HS-27A (cell line): ENCODE measurements at places on chromosomes 2 and 18.

- peak; percentile 64 for DNase-seq
Measured at GRCh38 chr2:47534179-47534919, 131.4 kb downstream of the MSH2 start.

GRCh38 chr2:109046925-109047508 is 58.0 kb upstream of the EDAR start:
- DNase-seq: no peak

DNA sequence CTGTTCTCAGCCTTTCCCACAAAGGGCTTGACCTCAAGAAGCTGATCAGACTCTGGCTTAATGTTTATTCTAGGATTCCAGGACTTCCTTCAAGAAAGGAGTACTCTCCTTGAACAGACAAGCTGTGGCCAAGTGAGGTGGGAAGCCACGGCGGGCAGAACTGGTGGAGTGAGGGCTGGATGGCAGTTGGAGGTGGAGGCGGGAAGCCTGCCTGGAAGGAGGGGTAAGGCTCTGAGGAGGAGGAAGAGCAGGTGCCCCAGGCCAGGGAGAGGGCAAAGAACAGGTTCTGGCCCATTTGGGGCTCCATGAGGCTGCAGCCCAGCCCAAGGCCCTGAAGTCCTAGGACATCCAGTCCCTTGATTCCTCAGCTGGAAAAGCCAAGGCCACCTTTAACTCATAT is 143.9 kb downstream of the CYP26B1 start:
- DNase-seq: no peak

DNA sequence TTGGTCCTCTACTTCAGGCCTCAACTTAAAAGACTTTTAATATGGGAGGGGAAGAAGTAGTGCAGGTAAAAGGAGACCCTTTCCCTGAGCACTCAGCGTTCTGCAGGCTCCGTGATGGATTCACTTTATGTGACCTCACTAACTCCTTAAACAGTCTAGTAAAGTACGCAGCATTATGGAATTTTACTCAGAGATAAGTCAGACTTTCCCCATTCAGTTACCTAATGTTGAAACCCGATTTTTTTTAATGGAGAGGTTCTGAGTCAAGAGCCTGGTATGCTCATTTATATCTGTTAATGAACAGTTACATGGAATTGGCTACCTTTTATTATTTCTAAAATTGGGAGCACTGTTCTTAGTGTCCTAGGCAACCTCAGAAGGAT is 34.1 kb downstream of the RASGRP3 start:
- DNase-seq: no peak

GRCh38 chr2:7835693-7836680 is 845.9 kb upstream of the ID2 start:
- no peak for DNase-seq

- peak; percentile 4 for DNase-seq
Measured at GRCh38 chr2:136582628-136583205, 182.6 kb upstream of the THSD7B start.

GRCh38 chr2:10327896-10328669 is 25.4 kb downstream of the HPCAL1 start:
- DNase-seq: no peak

DNA sequence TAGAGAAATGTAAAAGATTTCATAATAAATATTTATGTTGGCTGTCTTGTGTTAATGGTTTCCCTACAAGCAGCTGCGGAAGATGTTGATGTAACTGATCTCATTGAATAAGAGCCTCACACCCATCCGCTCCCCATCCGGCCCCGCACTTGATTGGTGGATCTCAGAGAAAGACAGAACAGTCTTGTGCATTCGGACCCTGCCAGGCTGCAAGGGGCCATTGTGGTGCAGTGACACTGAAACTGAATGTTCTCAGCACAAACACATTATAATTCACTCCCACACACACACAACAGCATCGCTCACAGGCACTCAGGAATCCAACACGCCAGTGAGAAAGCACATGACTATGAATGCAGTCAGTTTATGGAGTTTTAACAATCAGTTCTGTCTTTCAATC is 47.8 kb downstream of the PRELID3A start:
- no peak for DNase-seq
